NCI-H510A (cell line): ENCODE measurements at places on chromosomes 3 and 15.

DNA sequence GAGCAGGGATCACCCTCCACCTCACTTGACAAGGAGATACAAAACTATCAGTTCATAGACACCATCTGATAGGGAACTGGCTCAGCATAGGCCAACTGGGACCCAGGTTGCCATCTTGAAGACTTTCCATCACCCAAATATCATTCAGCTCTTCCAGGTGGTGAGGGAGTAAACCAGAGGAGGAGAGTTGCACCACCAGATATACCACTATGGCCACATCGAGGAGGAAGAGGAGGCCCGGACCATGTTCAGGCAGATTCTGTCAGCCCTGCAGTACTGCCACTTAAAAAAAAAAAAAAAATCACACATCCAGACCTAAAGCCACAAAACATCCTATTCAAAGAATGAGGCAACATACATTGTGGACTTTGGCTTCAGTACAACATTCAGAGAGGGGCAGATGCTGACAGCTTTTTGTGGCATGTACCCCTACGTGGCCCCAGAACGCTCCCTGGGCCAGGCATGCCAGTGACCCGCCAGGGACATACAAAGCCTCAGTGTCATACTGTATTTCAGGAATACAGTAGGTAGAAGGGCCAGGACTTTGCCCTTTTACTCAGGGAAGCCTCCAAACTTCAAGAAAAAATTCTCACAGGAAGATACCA lies 18.4 kb upstream of the EMC3 start:
- no peak for DNase-seq

- no peak for DNase-seq
Observed at GRCh38 chr15:42264795-42265194, 8.2 kb upstream of the GANC start.

DNA sequence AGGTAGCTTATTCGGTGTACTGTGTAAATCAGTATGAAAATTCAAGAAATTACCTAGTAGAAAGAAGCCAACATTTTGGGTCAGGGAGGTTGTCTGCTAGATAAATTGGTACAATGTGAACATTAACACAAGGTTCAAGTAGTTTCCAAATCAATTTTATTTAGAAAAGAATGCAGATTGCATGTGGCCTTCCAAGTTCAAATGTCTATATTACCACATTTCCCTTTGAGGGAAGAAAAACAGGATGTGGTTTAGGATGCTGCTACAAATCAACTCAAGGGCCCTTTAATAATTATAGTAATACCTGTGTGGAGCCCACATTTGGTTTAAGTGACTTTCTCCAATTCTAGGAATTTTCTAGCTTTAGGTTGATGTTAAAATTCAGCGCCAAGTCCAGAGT lies 57.5 kb downstream of the CADPS start:
- no peak for DNase-seq

GRCh38 chr3:56365905-56366640 lies 102.2 kb downstream of the ERC2 start:
- DNase-seq = no peak

GRCh38 chr3:16528106-16528505 lies 14.6 kb upstream of the RFTN1 start:
- DNase-seq = no peak

DNA sequence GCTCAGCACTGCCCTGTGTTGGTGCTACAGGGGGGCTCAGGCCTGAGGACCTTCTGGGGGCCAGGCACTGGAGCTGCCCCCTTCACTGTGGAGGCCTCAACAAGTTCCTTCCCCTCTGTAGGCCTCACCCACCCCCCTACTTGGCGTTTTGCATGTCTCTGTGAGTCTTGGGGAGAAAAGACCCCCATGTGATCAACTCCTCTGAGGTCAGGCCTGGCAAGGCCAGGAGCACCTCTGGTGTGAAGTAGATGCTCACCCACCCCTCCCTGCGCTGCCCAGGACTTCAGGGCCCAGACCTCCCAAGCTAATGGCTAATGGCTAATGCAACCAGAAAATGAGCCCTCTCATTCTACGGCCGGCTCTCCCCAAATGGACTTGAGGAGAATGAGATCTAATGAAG lies 34.2 kb upstream of the CHRNB4 start:
- no peak for DNase-seq

DNA sequence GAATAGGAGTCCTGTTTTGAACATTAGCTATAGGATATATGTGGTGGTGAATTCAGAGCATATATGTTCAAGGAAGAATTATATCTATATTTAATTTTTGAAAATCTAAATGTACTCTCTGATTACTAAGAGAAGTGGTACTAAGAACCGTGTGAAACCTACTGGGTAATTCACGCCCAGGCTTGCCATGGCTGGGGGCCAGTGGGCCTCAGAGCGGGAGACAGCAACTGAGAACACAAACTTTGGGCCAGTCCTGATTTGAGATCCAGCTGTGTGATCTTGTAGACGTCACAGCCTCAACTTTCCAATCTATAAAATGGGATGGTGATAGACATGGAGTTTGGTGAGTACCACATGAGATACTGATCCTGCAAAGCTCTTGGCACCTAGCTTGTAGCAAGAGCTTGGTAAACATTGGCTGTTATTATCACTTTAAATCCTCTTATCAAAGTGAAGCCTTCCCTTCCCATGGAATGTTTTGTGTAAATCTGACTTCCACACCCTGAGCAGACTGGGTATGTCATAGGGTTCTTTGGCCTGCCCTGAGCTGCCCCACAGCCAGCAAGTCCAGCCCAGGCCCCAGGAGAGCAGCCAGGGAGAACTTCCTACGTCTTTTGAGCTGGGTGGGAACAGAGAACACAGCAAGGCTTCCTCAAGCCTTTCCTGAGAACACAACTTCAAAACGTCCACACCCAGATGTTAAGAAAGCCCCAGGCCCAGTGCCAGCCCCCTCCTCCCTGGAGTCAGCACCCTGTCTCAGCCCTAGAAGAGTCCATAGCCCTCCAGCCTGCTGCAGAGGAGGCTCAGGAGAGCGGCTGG lies 8.2 kb upstream of the PAQR5 start:
- no peak for DNase-seq

GRCh38 chr15:69094124-69094921 lies 66.1 kb upstream of the GLCE start:
- DNase-seq = no peak

- no peak for DNase-seq
Observed at GRCh38 chr15:92624401-92624991, 31.1 kb downstream of the FAM174B start.

DNA sequence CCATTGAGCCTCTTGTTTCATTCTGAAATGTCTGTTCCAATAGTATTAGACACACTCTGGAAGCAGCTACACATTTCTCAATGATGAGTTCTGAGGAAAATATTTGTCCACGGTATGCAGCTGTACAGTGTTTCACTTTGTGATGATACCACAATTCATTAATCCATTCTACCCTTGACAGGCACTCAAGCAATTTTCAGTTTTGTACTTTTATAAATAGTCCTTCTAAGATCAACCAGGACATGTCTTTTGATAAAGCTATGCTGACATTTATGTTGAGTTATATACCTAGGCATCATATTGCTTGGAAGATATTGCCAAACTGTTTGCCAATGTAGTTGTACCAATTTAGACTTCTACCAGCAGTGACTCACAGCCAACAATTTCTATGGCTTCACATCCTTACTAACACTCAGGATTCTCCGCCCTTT lies 165.1 kb upstream of the COL8A1 start:
- DNase-seq = no peak

DNA sequence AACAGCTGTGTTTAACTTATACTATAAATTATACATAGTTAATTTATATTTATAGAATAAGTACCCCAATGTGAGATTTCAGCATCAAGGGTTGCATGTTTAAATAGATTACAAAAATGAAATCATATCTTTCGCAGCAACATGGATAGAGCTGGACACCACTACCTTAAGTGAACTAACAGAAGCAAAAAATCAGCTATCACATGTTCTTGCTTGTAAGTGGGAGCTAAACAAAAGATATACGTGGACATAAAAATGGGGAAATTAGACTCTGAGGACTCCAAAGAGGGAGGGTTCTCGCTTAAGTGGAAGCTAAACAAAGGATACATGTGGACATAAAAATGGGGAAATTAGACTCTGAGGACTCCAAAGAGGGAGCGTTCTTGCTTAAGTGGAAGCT lies 626.5 kb upstream of the DPPA4 start:
- peak; percentile 19 for DNase-seq
